ENCODE measurements at places on chromosomes 11 and 22. TPM values are rescaled to one million over a fixed set of nuclear protein-coding genes. Genes with fewer than 3 reads are reported as not detected.

GRCh38 chr22:45103756-45104155 is 60.0 kb upstream of the NUP50 start:
- DNase-seq: no peak

DNA sequence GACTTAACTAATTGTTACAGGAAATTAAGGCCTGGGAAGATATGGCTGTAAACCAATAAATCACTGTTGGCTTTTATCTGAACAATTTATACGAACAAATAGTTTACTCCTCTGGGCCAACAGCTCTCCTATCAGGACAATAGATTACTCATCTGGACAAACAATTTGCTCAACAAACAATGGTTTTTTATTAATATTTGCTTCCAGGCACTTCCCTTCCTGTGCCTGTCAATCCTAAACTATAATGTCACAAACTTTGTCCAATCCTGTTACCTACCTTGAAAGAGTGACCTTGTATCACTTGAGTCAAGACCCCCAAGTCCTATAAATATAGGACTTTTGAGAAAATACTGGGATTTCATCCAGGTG is 87.6 kb upstream of the OR9Q1 start:
- no peak for DNase-seq

Gene REXO2
- total RNA-seq: 140 TPM

Gene TRIM49
- total RNA-seq: not detected

Data from NCI-H460 (cell line).